Tibial nerve (tissue), 4 donors: ENCODE measurements at places on chromosomes 11 and 22. TPM values are rescaled to one million over a fixed set of nuclear protein-coding genes. Genes with fewer than 3 reads are reported as not detected.

GDPD4 gene
- not detected for total RNA-seq

ZNRF3 gene
- total RNA-seq = 37.9 TPM

P2RX6 gene
- total RNA-seq = 3.3 TPM

NXPE1 gene
- total RNA-seq = not detected

DNA sequence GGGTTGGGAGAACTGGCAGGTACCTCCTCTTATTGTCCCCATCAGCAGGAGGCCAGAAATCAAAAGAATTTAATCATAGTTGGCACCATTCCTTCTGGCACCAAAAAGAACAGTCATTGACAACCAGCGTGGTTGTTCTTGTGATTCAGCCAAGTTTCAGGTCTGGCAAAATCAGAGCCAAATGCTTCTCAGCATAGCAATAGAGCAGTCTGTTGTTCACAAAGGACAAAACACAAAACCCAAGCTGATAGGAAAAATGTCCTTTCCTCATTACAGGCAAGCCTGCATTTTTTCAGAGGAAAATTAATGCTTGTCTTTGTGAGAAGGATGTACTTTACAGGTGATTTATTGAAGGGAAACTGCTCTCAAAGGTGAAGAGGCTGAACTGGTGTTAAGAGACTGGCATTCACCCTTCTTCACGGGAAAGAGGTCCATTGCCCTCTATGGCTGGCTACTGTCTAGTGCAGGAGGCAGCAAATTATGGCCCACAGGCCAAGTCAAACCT is 241.8 kb upstream of the ARHGAP42 start:
- no peaks in the 10 kb centered on the region for H3K4me1 ChIP-seq
- H3K27ac ChIP-seq = no peak overlapping the region
- no peak for DNase-seq
- no peaks in the 10 kb centered on the region for H3K27me3 ChIP-seq

- H3K4me1 ChIP-seq = no peaks in the 10 kb centered on the region
- H3K36me3 ChIP-seq = no peaks in the 10 kb centered on the region
- no peak for DNase-seq
- H3K4me3 ChIP-seq = no peak overlapping the region
- H3K27me3 ChIP-seq = no peaks in the 10 kb centered on the region
- H3K27ac ChIP-seq = no peak overlapping the region
Measured at GRCh38 chr11:124359566-124359965, 24.7 kb downstream of the OR8B2 start.

GRCh38 chr11:129458756-129459535 is 83.3 kb downstream of the BARX2 start:
- H3K4me3 ChIP-seq = no peak overlapping the region
- no peaks in the 10 kb centered on the region for H3K36me3 ChIP-seq
- H3K4me1 ChIP-seq = no peaks in the 10 kb centered on the region
- no peaks in the 10 kb centered on the region for H3K27me3 ChIP-seq
- H3K27ac ChIP-seq = no peak overlapping the region

GRCh38 chr11:1643146-1643690 is 13.6 kb downstream of the KRTAP5-5 start:
- no peak for DNase-seq
- no peaks in the 10 kb centered on the region for H3K36me3 ChIP-seq
- H3K27me3 ChIP-seq = peaks cover 24% of the 10 kb centered on the region
- peaks cover 12% of the 10 kb centered on the region for H3K4me1 ChIP-seq

DNA sequence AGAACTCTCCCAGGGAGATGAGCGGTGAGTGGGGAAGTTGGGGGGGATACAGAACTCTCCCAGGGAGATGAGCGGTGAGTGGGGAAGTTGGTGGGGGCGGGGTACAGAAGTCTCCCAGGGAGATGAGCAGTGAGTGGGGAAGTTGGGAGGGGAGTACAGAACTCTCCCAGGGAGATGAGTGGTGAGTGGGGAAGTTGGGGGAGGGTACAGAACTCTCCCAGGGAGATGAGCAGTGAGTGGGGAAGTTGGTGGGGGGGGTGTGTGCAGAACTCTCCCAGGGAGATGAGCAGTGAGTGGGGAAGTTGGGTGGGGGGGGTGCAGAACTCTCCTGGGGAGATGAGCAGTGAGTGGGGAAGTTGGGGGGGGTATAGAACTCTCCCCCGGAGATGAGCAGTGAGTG is 186.5 kb downstream of the SHANK2 start:
- no peaks in the 10 kb centered on the region for H3K4me1 ChIP-seq
- no peak overlapping the region for H3K4me3 ChIP-seq
- no peaks in the 10 kb centered on the region for H3K36me3 ChIP-seq
- no peak overlapping the region for H3K27ac ChIP-seq
- DNase-seq = no peak

DNA sequence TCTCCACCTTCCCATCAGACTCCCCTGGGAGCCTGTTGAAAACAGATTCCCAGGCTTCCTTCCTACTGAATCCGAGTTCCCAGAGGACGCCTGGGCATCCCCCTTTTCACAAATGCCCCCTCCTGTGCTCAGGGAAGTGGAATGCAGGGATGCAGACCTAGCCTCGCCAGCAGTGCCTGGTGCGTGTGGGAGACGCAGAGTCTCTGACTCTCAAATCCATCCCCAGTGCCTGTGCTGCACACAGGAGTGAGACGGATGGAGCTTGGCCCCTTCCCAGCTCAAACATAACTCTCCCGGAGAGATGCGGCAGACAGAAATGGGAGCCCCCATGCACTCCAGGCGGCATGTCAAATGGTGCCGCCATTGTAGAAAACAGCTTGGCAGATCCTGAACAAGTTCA is 62.6 kb downstream of the CTTN start:
- no peaks in the 10 kb centered on the region for H3K4me1 ChIP-seq
- no peaks in the 10 kb centered on the region for H3K36me3 ChIP-seq
- no peak for DNase-seq
- H3K27ac ChIP-seq = no peak overlapping the region
- H3K4me3 ChIP-seq = no peak overlapping the region

DNA sequence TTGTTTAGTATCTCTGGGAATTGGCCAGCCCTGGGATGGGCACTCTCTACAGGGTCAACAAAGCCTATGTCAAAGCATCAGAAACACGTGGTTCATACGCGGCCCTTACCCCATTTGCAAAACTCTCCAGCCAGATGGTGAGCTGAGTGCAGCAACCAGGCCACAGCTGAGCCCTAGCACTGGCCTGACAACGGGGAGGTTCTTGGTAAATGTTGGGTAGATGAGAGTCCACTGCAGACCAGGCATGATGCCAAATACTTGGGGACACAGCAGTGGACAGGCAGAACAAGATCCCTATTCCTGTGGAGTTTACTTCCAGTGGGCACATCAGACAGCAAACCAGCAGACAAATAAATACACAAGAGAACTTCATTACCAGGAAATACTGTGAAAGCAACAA is 172.1 kb upstream of the SYT13 start:
- H3K27me3 ChIP-seq = no peaks in the 10 kb centered on the region
- no peaks in the 10 kb centered on the region for H3K4me1 ChIP-seq
- no peak overlapping the region for H3K27ac ChIP-seq
- no peak overlapping the region for H3K4me3 ChIP-seq
